Pulmonary artery endothelial cell (primary cell): ENCODE measurements at places on chromosomes 5 and 9. TPM values are rescaled to one million over a fixed set of nuclear protein-coding genes. Genes with fewer than 3 reads are reported as not detected.

KCNV2 gene
- total RNA-seq, result not detected in 2 replicates

LCN2 gene
- not detected in 2 replicates for total RNA-seq

PHF24 gene
- total RNA-seq, result not detected in 2 replicates

MYOZ3 gene
- total RNA-seq, result 0.25 and 0.59 TPM in 2 replicates

PCDHGC4 gene
- 0.40 and 0.95 TPM in 2 replicates for total RNA-seq

XRCC4 gene
- 8.8 and 11.4 TPM in 2 replicates for total RNA-seq

APBA1 gene
- 7.1 and 14.0 TPM in 2 replicates for total RNA-seq

RNF183 gene
- not detected in 2 replicates for total RNA-seq

SLCO6A1 gene
- not detected in 2 replicates for total RNA-seq

NOL8 gene
- total RNA-seq, result 20.4 and 29.6 TPM in 2 replicates

MEGF10 gene
- total RNA-seq, result 0.60 and 0.92 TPM in 2 replicates

IL31RA gene
- total RNA-seq, result 0.21 and 0.73 TPM in 2 replicates

MTX3 gene
- 6.2 and 6.4 TPM in 2 replicates for total RNA-seq

KCNMB1 gene
- total RNA-seq, result 0.35 and 0.86 TPM in 2 replicates

VCAN gene
- total RNA-seq, result 1.4 and 2.0 TPM in 2 replicates

SNCAIP gene
- total RNA-seq, result 8.9 and 18.9 TPM in 2 replicates

EXOSC3 gene
- total RNA-seq, result 28.7 and 57.0 TPM in 2 replicates

GAS1 gene
- total RNA-seq, result 0.13 and 0.18 TPM in 2 replicates

MARVELD2 gene
- 4.7 and 9.2 TPM in 2 replicates for total RNA-seq

IL17B gene
- total RNA-seq, result not detected in 2 replicates
